CD8-positive, alpha-beta T cell (primary cell): ENCODE measurements at places on chromosomes 5 and 9. TPM values are rescaled to one million over a fixed set of nuclear protein-coding genes. Genes with fewer than 3 reads are reported as not detected.

The NSG2 gene
- total RNA-seq = not detected

The BARHL1 gene
- not detected for total RNA-seq

The NHP2 gene
- total RNA-seq = 49.6 TPM

The CCDC171 gene
- total RNA-seq = 1.7 TPM

The HCN1 gene
- not detected for total RNA-seq

The EQTN gene
- not detected for total RNA-seq

The BARX1 gene
- 0.78 TPM for total RNA-seq

The OR1Q1 gene
- not detected for total RNA-seq

The LCN9 gene
- total RNA-seq = not detected

The NNT gene
- total RNA-seq = 19.4 TPM

The SRP19 gene
- total RNA-seq = 50.0 TPM

The GABRG2 gene
- total RNA-seq = not detected

The NR2F1 gene
- total RNA-seq = not detected

The DOCK8 gene
- total RNA-seq = 116 TPM

The CEMIP2 gene
- total RNA-seq = 313 TPM
